ENCODE measurements at places on chromosomes 2 and 18. TPM values are rescaled to one million over a fixed set of nuclear protein-coding genes. Genes with fewer than 3 reads are reported as not detected.

MEP1B gene
- total RNA-seq = not detected

CTAGE1 gene
- total RNA-seq = not detected

IL1F10 gene
- total RNA-seq = not detected

CRYGC gene
- not detected for total RNA-seq

DCC gene
- total RNA-seq = 0.24 TPM

LIMS4 gene
- 2.4 TPM for total RNA-seq

IL36RN gene
- total RNA-seq = not detected

PFN4 gene
- total RNA-seq = 1.9 TPM

AMMECR1L gene
- 25.8 TPM for total RNA-seq

HAAO gene
- total RNA-seq = 0.73 TPM

CRYGD gene
- total RNA-seq = not detected

DNA sequence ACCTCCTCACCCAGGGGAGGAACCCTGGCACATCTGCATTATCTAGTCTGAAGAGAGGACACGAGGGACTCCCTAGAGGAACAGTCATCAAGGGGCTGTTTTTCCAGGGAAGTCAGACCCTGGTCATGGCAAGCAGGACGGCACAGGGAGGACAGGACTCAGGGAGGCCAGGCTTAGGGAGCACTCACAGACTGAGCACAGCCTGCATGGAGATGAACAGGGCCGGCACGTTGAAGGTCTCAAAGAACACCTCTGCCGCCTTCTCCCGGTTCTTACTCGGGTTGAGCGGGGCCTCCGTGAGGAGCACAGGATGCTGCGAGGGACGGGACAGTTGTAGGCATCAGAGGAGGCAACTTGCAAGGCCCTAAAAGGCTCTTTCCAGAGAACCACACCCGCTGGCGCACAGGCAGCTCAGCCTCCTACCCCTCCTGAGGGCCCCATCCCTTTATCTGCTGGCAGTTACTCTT lies 5.1 kb downstream of the ACTR1B start:
- DNase-seq = no peak
- H3K27me3 ChIP-seq = no peaks in the 10 kb centered on the region
- H3K27ac ChIP-seq = no peak overlapping the region
- H3K4me1 ChIP-seq = peaks cover 28% of the 10 kb centered on the region
- peaks cover 31% of the 10 kb centered on the region for H3K36me3 ChIP-seq
- H3K4me3 ChIP-seq = no peak overlapping the region

DNA sequence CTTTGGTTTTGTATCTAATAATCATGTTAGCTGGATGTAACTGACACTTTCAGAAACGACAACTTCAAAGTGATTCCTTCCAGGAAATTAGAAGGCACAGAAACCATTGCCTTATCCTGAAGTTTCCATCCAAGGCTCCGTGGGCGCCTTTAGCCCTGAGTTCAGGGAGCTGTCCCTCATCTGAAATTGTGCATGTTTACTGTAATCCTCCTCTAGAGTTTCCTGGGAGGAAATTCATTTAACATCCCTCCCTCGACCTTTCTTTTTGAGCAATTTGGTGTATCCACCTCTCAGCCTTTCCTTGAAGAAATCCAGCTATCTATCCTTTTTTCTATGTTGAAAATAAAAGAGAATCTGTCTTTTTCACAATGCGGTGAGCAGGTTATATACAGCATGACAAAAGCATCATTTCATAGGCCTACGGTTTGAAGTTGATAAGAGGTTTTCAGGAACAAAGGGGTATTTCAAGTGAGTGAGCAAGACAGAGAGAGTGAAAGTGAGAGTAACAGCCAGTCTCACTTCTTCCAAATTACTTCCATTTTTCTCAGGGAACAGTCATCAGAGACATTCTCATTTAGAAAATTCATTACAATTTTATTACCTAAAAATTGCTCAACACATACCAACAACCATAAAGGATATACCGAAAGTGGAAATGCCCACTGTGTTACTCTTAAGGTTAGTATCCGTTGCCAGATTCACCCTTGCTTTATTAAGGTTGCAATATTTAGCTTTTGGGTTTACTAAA lies 167.3 kb downstream of the MREG start:
- no peak for DNase-seq
- no peaks in the 10 kb centered on the region for H3K36me3 ChIP-seq
- no peaks in the 10 kb centered on the region for H3K27me3 ChIP-seq
- no peak overlapping the region for H3K27ac ChIP-seq
- no peak overlapping the region for H3K4me3 ChIP-seq

GRCh38 chr18:56112013-56112749 lies 524.2 kb upstream of the TCF4 start:
- H3K27me3 ChIP-seq = no peaks in the 10 kb centered on the region
- no peak for DNase-seq
- H3K4me1 ChIP-seq = peaks cover 25% of the 10 kb centered on the region
- H3K27ac ChIP-seq = no peak overlapping the region
- no peak overlapping the region for H3K4me3 ChIP-seq

DNA sequence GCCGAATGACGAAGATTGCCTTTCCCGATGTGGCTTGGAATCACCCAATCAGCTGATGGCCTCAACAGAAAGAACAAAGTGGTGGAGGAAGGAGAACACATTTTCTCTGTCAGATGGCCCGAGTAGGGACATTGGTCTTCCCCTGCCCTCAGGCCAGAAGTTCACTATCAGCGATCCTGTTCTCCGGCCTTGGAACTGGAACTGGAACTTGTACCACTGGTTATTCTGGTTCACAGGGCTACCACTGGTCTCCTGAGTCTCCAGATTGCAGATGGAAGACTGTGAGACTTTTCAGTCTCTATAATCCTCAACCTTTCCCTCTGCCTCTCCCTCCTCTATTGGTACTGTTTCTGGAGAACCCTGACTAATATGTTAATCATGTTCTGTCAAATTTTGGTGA lies 180.4 kb downstream of the ANKRD30B start:
- H3K27ac ChIP-seq = no peak overlapping the region
- H3K27me3 ChIP-seq = no peaks in the 10 kb centered on the region
- peaks cover 3% of the 10 kb centered on the region for H3K36me3 ChIP-seq

GRCh38 chr2:238359403-238359802 lies 39.1 kb downstream of the TRAF3IP1 start:
- peaks cover 4% of the 10 kb centered on the region for H3K4me1 ChIP-seq
- no peaks in the 10 kb centered on the region for H3K27me3 ChIP-seq
- no peak overlapping the region for H3K4me3 ChIP-seq
- peaks cover 32% of the 10 kb centered on the region for H3K36me3 ChIP-seq

- no peak for DNase-seq
- peaks cover 79% of the 10 kb centered on the region for H3K4me1 ChIP-seq
- H3K27me3 ChIP-seq = no peaks in the 10 kb centered on the region
- no peaks in the 10 kb centered on the region for H3K36me3 ChIP-seq
Observed at GRCh38 chr2:127410871-127411652, 7.2 kb upstream of the PROC start.

DNA sequence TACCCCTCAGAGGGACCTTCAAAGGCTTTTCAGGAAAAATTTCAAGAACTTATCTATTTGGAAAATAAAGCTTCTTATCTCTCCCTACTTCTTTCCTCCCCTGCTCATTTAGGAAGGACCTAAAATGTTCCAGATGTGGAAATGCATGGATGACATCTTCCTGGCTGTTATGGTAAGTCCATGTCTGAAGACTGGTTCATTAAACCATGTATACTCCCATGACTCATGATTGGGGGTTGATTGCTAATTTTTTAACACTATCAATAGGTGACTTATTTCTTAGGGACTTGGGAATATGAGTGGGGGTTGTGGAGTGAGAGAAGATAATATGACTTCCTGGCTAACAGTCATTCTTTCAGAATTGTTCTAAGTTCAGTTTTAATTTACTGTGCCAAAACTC lies 104.0 kb upstream of the PARD3B start:
- H3K4me3 ChIP-seq = no peak overlapping the region
- peaks cover 7% of the 10 kb centered on the region for H3K36me3 ChIP-seq
- H3K27ac ChIP-seq = no peak overlapping the region
- DNase-seq = no peak
- peaks cover under 1% of the 10 kb centered on the region for H3K4me1 ChIP-seq

GRCh38 chr2:24919037-24919505 lies 966 bp downstream of the ADCY3 start:
- DNase-seq = no peak
- peak overlapping the region; percentile 84 for H3K27ac ChIP-seq
- H3K27me3 ChIP-seq = no peaks in the 10 kb centered on the region
- peaks cover 7% of the 10 kb centered on the region for H3K36me3 ChIP-seq
- H3K4me3 ChIP-seq = peak overlapping the region; percentile 88
- peaks cover 49% of the 10 kb centered on the region for H3K4me1 ChIP-seq

GRCh38 chr2:174059178-174059883 lies 94.2 kb upstream of the SP3 start:
- H3K36me3 ChIP-seq = peaks cover 2% of the 10 kb centered on the region
- H3K4me3 ChIP-seq = no peak overlapping the region
- H3K27ac ChIP-seq = no peak overlapping the region
- no peaks in the 10 kb centered on the region for H3K27me3 ChIP-seq
- no peak for DNase-seq

- H3K27ac ChIP-seq = no peak overlapping the region
- H3K36me3 ChIP-seq = no peaks in the 10 kb centered on the region
Observed at GRCh38 chr2:176960736-176961520, 251.7 kb upstream of the HNRNPA3 start.

- no peak for DNase-seq
- H3K27ac ChIP-seq = no peak overlapping the region
- H3K36me3 ChIP-seq = no peaks in the 10 kb centered on the region
- H3K4me3 ChIP-seq = no peak overlapping the region
- peaks cover 9% of the 10 kb centered on the region for H3K27me3 ChIP-seq
- H3K4me1 ChIP-seq = no peaks in the 10 kb centered on the region
Observed at GRCh38 chr18:6994056-6994770, 123.4 kb downstream of the LAMA1 start.

GRCh38 chr2:157336137-157337010 lies 10.8 kb upstream of the ERMN start:
- H3K36me3 ChIP-seq = no peaks in the 10 kb centered on the region
- no peak for DNase-seq
- H3K27ac ChIP-seq = no peak overlapping the region
- H3K4me3 ChIP-seq = no peak overlapping the region
- H3K27me3 ChIP-seq = peaks cover 18% of the 10 kb centered on the region

DNA sequence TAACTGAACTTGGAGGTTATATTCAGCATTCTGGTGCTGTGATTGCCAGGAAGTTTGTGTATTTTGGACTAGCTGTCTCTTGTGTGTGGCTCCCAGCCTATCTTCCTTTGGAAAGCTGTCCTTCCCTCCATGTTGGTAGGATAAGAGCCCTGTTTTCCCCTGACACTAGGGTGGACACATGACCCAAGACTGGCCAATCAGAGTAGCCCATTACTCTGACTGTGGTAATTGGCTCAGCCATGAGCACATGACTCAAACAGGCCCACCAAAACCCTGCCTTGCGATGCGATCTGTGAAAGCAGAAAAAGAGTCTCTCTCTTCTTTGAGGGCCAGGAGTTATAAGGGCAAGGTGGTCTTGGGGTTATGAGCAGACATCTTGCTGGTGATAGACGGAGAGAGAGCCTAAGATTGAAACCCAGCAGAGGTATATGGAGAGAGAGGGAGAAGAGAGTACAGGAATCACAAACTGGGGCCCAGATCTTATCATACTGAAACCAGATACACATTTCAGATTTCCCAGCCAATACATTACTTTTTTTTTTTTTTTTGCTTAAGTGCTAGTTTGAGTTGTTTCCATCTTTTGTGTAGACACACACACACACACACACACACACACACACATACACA lies 45.3 kb upstream of the SERPINE2 start:
- no peak for DNase-seq
- H3K27me3 ChIP-seq = no peaks in the 10 kb centered on the region
- no peak overlapping the region for H3K4me3 ChIP-seq
- peak overlapping the region; percentile 56 for H3K27ac ChIP-seq
- peaks cover 16% of the 10 kb centered on the region for H3K4me1 ChIP-seq

DNA sequence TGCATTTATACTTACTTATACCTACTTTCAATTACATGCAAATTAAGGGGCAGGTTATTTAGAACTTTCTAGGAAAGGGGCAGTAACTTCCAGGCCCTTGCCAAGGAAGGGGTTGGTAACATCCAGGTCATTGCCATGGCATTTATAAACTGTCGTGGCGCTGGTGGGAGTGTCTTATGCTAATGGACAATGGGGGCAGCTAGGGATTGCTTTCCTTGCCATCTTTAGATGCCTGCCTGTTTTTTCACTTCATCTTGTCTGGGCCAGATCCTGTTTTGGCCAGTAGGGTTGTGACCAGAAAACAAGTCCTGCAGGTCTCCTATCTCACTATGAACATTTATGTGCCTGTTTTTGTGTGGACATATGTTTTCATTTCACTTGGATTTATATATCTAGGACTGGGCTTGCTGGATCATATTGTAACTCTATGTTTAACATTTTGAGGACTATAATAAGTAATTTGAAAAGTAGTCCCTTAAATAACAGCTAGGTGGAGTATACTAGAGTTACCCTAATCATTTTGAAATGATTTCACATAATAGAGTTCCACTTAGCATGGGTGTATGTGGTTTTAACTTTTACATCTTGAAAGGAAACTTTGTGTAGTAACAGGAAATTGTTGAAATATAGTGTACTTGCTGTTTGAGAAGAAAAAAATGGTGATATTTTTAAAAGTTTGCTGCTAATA lies 56.1 kb downstream of the LCLAT1 start:
- DNase-seq = no peak
- peaks cover 3% of the 10 kb centered on the region for H3K36me3 ChIP-seq
- H3K4me1 ChIP-seq = peaks cover 25% of the 10 kb centered on the region
- H3K27me3 ChIP-seq = no peaks in the 10 kb centered on the region

- no peak overlapping the region for H3K4me3 ChIP-seq
- H3K36me3 ChIP-seq = no peaks in the 10 kb centered on the region
- no peak overlapping the region for H3K27ac ChIP-seq
- peaks cover 21% of the 10 kb centered on the region for H3K27me3 ChIP-seq
- no peak for DNase-seq
Observed at GRCh38 chr2:152034257-152034801, 64.5 kb downstream of the CACNB4 start.

- H3K4me1 ChIP-seq = peaks cover 25% of the 10 kb centered on the region
- H3K27me3 ChIP-seq = no peaks in the 10 kb centered on the region
- H3K36me3 ChIP-seq = peaks cover 16% of the 10 kb centered on the region
- no peak for DNase-seq
- no peak overlapping the region for H3K4me3 ChIP-seq
- no peak overlapping the region for H3K27ac ChIP-seq
Observed at GRCh38 chr2:64595397-64596176, 58.1 kb downstream of the SERTAD2 start.

DNA sequence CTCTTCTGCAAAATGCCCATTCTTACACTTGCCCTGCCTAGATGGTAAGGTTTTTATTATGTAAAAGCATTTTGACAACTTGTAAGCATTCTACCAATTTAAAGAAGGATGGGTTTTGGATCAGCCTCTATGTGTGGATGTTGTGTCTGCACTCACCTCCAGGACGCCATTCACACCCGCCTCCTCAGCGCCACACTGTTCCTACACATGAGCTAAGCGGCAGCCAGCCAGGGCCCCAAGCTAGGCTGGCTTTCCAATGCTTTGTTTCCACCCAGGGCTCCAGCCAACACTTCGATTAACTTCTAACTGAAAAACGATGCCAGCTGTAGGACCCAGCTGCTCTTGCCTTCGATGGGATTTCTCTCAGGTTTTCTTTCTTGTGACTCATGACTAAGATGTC lies 73.3 kb upstream of the FZD7 start:
- no peak overlapping the region for H3K27ac ChIP-seq
- peaks cover 10% of the 10 kb centered on the region for H3K27me3 ChIP-seq
- DNase-seq = no peak
- H3K4me1 ChIP-seq = peaks cover 19% of the 10 kb centered on the region

Measured in osteocyte (in vitro differentiated cells).